GM12865 (cell line): ENCODE measurements at places on chromosomes 3 and 15.

GRCh38 chr3:54356261-54357045, 234.1 kb downstream of the CACNA2D3 start:
- no peak for DNase-seq

- DNase-seq: no peak
Observed at GRCh38 chr3:23246651-23247050, 43.5 kb downstream of the UBE2E2 start.

DNA sequence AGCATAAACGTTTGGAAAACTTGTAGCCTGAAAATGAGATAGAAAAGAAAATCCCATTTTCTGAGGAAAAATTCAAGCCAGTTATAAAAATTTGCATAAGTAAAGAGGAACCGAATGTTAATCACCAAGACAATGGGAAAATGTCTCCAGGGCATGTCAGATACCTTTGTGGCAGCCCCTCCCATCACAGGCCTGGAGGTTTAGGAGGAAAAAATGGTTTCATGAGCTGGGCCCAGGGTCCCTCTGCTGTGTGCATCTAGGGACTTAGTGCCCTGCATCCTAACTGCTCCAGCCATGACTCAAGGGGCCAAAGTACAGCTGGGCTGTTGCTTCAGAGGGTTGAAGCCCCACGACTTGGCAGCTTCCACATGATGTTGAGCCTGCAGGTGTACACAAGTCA, 153.1 kb downstream of the TAFA4 start:
- DNase-seq: no peak

- no peak for DNase-seq
Observed at GRCh38 chr3:170808041-170808440, 62.0 kb downstream of the RPL22L1 start.

DNA sequence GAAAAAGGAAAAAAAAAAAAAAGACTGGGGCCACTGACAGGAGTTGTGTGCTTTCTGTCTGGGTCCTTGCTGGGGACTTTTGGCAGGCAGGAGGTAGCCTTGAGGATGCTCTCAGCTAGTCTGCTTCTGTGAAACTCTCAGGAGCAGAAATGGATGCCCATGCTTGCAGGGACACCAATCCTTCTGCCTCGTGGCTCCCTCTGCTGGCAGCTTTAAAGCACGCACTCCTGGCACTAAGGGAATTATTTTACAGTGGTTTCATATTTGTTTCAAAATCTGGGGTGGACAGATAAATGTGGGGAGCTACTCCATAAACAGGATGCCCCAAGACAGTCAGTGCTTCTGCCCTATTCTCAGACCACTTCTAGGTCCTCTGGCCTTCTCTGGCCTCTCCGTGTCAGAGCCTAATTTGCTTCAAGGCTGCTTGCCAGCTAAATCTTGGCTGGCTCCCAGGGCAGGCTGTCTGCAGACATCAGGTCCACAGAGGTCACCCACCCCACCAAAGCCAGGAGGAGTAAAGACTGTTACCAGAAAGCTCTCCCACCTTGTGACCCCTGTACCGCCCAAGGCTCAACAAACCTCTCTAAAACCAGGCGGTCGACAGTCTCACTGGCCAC, 17.1 kb downstream of the TRAIP start:
- peak; percentile 87 for DNase-seq

DNA sequence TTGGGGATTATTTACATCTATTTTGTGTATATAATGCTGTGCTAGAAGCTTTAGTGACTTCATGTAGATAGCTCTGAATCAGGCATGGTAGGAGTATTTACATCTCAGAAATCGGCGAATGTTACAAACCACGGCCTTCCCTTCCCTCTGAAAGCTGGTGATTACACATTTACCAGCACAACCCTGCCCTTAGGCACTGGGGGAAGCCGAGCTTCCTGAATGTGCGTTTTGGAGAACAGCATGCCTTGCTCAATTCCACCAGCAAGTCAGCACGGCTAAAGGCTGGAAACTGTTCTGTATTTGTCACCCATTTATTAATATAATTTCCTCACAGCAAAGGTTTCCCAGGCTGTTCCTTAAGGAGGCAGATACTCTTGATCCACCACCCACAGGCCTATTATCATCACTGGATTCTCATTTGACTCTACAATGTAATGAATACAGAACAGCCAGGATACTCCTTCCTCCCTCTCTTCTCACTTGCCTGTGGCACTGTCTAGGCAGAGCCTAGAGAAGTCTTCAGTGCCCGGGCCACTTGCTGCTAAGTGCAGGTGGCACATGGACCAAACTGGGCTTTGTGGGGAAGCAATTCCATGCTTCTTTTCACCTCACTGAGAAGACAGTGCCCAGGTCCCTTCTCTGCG, 55.2 kb upstream of the CACNA2D3 start:
- DNase-seq: no peak

DNA sequence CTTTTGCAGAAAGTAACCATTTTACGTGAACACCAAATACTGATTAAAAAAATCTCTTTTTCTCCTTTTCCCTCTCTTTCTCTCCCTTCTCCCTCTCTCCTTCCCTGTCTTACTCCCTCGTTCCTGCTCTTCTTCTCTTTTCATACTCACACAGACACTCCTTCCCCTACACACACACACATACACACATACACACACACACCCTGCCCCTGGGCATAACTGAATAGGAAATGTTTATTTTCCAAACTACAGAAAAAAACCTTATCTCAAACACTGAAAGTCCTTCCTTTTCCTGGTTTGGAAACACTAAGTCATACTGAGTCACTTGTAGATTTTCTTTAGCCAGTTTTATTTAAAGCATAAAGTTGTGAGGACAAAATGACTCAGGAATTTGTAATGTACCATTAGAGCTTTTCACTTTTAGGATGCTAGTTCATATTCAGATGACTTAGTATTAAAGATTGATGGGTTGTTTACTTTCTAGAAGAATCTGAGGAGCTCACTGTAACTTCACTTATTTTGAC, 62.4 kb downstream of the MBNL1 start:
- DNase-seq: no peak

DNA sequence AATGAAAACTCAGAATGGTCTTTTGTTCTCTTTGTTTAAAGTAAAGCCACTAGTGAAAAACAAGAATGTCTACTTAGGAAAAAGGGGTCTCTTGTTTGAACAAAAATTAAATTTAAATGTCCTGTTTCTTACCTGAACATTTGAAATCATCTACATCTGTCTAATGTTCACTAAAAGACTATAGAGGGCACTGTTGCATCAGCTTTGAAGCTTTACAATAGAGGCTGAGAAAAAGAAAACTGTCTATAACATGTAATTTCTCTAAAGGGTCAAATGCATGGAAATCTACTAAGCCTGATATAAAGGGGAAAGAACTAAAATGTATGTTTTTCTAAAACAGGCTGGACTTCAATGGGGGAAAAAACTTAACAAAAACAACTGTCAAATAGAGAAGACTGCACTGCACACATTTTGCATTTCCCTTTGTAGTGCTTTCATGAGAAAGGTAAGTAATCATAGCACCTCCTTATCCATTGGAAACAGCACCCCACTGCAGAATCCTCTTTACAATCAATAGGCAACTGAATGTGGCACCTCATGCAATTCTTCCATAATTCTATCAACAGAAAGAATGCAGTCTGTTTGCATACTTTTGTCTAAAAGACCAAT, 26.3 kb downstream of the DPH6 start:
- peak; percentile 51 for DNase-seq

GRCh38 chr3:102745881-102746280, 311.1 kb downstream of the ZPLD1 start:
- no peak for DNase-seq

GRCh38 chr3:146912241-146913015, 307.3 kb upstream of the PLSCR5 start:
- no peak for DNase-seq
